ENCODE measurements at places on chromosomes 6 and 20.

- DNase-seq: peak; percentile 78
These were observed 9.3 kb upstream of the TXNDC5 start for GRCh38 chr6:7919871-7920270.

- DNase-seq: no peak
These were observed 154.0 kb downstream of the ZNF217 start for GRCh38 chr20:53439616-53440015.

DNA sequence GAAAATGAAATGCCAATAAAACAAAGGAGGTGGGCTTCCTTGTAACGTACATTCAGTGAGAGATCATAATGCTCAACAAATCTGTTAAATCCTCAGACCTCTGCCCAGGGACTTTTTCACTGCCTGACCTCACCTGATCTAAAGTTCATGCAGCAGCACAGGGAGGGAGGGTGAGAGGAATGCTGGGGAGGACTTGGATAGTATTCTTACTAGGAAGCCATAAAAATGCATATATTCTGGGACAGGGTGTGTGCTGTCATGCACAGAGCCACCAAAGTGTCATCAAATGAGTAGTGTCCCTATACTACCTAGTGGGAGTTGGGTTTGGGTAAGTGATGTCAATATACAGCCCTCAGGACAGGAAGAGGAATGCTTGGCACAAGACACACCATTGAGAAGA lies 32.6 kb downstream of the CLIC5 start:
- DNase-seq: no peak

- DNase-seq: no peak
These were observed 283.9 kb downstream of the UBE3D start for GRCh38 chr6:82781620-82782204.

- DNase-seq: peak; percentile 24
These were observed 97.2 kb downstream of the MAP3K4 start for GRCh38 chr6:161088676-161089328.

GRCh38 chr20:62220666-62221568 lies 839 bp upstream of the HRH3 start:
- no peak for DNase-seq

GRCh38 chr20:50487397-50487796 lies 22.8 kb upstream of the PTPN1 start:
- DNase-seq: no peak

- no peak for DNase-seq
These were observed 107.6 kb downstream of the VEGFA start for GRCh38 chr6:43877463-43878126.

Data from fibroblast of skin of right biceps (primary cell).